ENCODE measurements at places on chromosomes 1 and 21.
A peak's percentile ranks its signal among the peaks of the same experiment; 100 is the strongest.

DNA sequence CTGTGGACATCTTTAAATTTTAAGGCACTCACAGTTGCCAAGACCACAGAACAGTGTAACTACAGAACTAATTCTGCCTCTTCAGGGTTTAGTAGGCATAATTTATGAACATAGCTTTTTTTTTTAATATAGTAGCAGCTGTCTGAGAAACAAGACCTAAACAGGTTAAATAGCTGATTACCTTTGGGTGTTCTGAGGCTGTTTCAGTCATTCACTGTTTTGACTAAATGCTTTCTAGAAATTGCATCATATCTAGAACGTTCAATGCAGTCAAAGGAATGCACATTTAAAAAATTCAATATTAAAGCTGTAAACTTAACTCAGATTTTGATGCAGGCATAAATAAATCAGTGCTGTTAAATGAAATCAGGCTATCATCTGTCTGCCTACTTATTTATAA, 101.6 kb downstream of the BRINP3 start:
- H3K4me1 ChIP-seq: no peaks in the 10 kb centered on the region
- H3K27ac ChIP-seq: no peak overlapping the region
- no peaks in the 10 kb centered on the region for H3K27me3 ChIP-seq
- no peaks in the 10 kb centered on the region for H3K36me3 ChIP-seq

GRCh38 chr1:63731117-63732043, 42.4 kb upstream of the ROR1 start:
- H3K36me3 ChIP-seq: no peaks in the 10 kb centered on the region
- peaks cover 13% of the 10 kb centered on the region for H3K27me3 ChIP-seq
- no peaks in the 10 kb centered on the region for H3K4me1 ChIP-seq
- no peak overlapping the region for H3K4me3 ChIP-seq

GRCh38 chr1:151193304-151193703, 3.3 kb upstream of the VPS72 start:
- DNase-seq: no peak
- H3K36me3 ChIP-seq: peaks cover 4% of the 10 kb centered on the region
- H3K4me1 ChIP-seq: peaks cover 42% of the 10 kb centered on the region
- no peak overlapping the region for H3K4me3 ChIP-seq
- H3K27me3 ChIP-seq: peaks cover 43% of the 10 kb centered on the region

DNA sequence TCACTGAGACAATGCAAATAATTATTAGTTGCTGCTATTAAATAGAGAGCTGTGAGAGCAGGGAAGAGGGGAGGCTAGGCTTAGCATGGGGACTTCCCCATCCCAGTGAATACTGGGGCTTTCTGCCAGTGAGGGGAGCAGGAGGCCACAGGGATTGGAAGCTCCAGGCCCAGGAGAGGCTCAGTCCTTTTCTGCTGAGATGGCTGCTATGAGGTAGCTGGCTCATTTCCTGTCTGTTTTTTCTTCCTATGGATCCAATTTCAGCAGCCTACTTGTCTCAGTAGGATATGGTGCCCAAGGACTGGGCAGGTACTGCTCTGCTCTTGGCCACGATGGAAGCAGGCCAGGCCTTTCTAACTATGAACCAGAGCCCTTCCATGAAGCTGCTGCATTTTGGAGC, 10.0 kb downstream of the STMN1 start:
- DNase-seq: no peak
- H3K4me3 ChIP-seq: no peak overlapping the region
- no peaks in the 10 kb centered on the region for H3K27me3 ChIP-seq
- H3K27ac ChIP-seq: peak overlapping the region; percentile 46
- H3K4me1 ChIP-seq: peaks cover 35% of the 10 kb centered on the region

DNA sequence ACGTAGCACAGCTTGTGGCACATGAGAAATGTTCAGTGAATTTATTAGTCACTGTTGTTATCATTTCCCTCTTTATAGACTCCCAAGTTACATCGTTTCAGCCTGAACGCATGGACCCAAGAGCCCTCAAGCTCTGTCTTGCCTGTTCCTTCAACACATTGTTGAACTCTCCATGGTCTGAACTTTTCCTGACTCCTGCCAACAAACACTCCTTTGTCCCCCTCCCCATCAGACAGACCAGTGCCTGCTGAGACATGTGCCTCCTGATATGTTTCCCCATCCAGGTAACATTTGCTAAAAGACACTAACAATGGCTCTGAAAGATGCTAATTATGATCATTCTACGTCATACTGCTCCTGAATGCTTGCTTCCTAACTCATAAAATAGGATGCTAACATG, 108.7 kb upstream of the NFIA start:
- H3K36me3 ChIP-seq: no peaks in the 10 kb centered on the region
- no peak overlapping the region for H3K4me3 ChIP-seq
- no peak overlapping the region for H3K27ac ChIP-seq
- no peak for DNase-seq
- H3K4me1 ChIP-seq: no peaks in the 10 kb centered on the region

GRCh38 chr1:157198619-157199420, 60.6 kb upstream of the ETV3 start:
- H3K4me1 ChIP-seq: no peaks in the 10 kb centered on the region
- peaks cover 49% of the 10 kb centered on the region for H3K27me3 ChIP-seq
- no peak overlapping the region for H3K4me3 ChIP-seq
- H3K36me3 ChIP-seq: no peaks in the 10 kb centered on the region

DNA sequence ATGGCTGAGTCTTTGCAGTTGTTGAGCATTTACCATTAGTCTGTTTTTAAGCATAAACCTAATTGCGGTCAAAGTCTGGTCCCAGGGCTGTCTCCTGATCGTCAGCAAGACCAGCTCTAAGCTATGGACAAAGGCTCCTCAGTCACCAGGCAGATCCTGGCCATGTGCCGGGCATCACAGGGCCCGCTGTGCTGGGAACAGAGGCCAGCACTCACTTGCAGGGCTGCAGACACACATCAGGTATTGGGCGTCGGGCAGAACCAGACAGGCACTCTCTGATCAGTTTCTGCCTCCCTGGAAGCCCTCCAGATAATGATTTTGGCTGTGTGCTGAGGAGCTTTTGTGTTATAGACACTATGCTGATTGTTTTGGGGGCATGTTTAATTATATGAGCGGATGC, 26.6 kb downstream of the TMEM51 start:
- H3K27me3 ChIP-seq: peaks cover 68% of the 10 kb centered on the region
- no peak overlapping the region for H3K4me3 ChIP-seq
- no peaks in the 10 kb centered on the region for H3K36me3 ChIP-seq
- H3K27ac ChIP-seq: no peak overlapping the region

GRCh38 chr1:21302747-21303715, 12.8 kb upstream of the ECE1 start:
- no peaks in the 10 kb centered on the region for H3K27me3 ChIP-seq
- no peak for DNase-seq
- H3K36me3 ChIP-seq: peaks cover 11% of the 10 kb centered on the region

DNA sequence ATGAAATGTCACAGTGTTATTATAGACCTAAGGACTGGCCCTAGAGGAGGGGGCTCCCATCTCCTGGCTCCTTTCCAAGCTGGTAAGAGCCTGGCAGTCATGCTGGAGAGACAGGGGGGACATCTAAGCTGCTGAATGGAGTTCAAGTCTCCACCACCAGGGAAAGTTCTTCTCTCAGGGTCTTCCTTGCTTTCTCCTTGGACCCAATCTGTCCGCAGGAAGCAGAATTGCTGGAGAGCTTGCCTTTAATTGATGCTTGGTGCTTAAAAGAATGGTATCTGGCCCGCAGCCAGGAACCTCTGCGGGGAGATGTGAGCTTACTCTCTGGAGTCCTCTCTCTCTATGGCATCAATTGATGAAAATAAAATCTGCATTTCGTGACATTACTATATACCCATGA, 25.1 kb downstream of the IRF2BP2 start:
- no peak for DNase-seq
- no peak overlapping the region for H3K4me3 ChIP-seq
- H3K27ac ChIP-seq: no peak overlapping the region
- H3K4me1 ChIP-seq: peaks cover 20% of the 10 kb centered on the region

GRCh38 chr1:154557939-154558719, at the start of gene UBE2Q1:
TSS of gene UBE2Q1 (minus strand) at chr1:154558662. CDS start at chr1:154558553, 109 bp downstream.
- peak within 1 kb of the TSS; percentile 91 for H3K4me3 ChIP-seq
- peaks cover under 1% of the 10 kb centered on the region for H3K27me3 ChIP-seq
- H3K4me1 ChIP-seq: peaks cover 36% of the 10 kb centered on the region

DNA sequence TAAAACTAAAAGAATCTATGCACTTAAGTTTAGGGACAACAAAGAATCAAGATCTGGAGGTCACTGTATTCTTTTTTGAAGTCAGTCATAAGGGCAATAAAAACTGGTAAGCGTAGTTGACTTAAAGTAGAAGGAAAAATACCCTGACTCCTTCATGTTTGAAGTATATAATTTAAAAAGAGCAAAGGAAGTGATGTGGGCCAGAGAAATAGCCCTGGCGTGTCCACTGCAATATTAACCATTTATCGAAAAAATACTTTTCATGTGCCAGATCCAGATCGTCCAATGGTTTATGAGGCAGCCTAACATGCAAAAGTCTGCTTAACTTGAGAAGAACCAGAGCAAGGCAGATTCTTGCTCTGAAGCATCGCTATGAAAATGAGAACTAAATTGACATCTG, 162.0 kb downstream of the COQ8A start:
- H3K4me1 ChIP-seq: no peaks in the 10 kb centered on the region
- H3K27ac ChIP-seq: no peak overlapping the region
- no peak for DNase-seq
- no peaks in the 10 kb centered on the region for H3K36me3 ChIP-seq
- H3K4me3 ChIP-seq: no peak overlapping the region

- peaks cover 3% of the 10 kb centered on the region for H3K27me3 ChIP-seq
- H3K36me3 ChIP-seq: no peaks in the 10 kb centered on the region
- DNase-seq: no peak
- peaks cover 14% of the 10 kb centered on the region for H3K4me1 ChIP-seq
These were observed 56.1 kb downstream of the GABPA start for GRCh38 chr21:25790878-25791204.

- peaks cover 15% of the 10 kb centered on the region for H3K4me1 ChIP-seq
- H3K27me3 ChIP-seq: peaks cover 3% of the 10 kb centered on the region
- no peak for DNase-seq
- H3K27ac ChIP-seq: peak overlapping the region; percentile 42
- peak overlapping the region; percentile 79 for H3K4me3 ChIP-seq
- no peaks in the 10 kb centered on the region for H3K36me3 ChIP-seq
These were observed 65.8 kb upstream of the PRKACB start for GRCh38 chr1:84078108-84078841.

DNA sequence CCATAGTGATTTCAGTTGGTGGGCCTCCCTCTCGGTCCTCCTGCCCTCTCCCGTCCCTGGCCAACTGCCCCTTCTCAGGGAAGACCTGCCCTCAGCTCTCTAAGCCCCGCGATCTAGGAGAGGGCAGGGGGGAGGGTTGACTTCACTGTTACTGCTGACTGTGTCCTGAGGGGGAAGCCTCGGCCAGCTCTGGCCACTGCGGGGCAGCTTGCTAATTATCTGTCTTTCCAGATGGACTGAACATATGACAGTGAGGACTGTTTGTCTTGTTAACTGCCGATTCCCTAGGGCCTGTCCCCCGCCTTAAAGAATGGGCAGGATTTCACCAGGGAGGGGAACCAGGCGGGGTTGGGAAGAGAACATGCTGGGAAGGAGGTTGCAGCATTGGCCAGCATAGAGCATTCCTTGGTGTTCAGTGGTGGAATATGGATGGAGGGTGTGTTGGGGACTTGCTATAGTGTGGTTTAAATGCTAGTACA, 22.9 kb downstream of the NIPAL3 start:
- no peak overlapping the region for H3K27ac ChIP-seq
- H3K4me1 ChIP-seq: peaks cover 19% of the 10 kb centered on the region
- no peaks in the 10 kb centered on the region for H3K27me3 ChIP-seq
- peaks cover 51% of the 10 kb centered on the region for H3K36me3 ChIP-seq
- no peak overlapping the region for H3K4me3 ChIP-seq
- no peak for DNase-seq

- no peaks in the 10 kb centered on the region for H3K4me1 ChIP-seq
- no peak overlapping the region for H3K27ac ChIP-seq
- peaks cover 12% of the 10 kb centered on the region for H3K27me3 ChIP-seq
- peak; percentile 70 for DNase-seq
- H3K4me3 ChIP-seq: no peak overlapping the region
- no peaks in the 10 kb centered on the region for H3K36me3 ChIP-seq
These were observed 123.9 kb upstream of the VAMP3 start for GRCh38 chr1:7646981-7647901.

DNA sequence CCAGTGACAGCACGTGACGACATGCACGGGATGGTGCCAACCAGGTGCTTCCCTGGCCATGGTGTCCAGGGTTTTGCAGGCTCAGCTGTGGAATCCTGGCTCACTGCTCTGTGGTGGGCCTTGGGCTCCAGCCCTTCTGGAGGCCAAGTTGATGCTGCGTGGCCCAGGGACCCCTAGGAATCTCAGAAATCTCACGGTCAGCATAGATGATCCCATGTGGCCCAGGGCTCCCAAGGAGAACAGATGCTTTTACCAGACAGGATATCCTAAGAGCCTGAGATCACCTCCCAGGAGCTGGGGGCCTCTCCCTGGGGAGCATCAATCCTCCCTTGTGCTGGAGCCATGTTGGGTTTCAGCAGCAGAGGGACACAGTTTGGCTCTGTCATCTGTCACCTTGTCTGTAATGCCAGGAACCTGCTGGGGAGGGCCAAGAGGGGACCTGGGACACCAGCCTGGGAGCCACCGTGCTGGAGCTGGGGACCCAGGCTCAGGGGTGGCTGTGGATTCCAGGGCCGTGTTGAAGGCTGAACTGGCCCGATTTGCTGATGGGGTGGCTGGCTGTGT, 63.9 kb downstream of the TRIM11 start:
- no peak overlapping the region for H3K4me3 ChIP-seq
- peak; percentile 13 for DNase-seq
- peaks cover 3% of the 10 kb centered on the region for H3K36me3 ChIP-seq
- H3K27me3 ChIP-seq: no peaks in the 10 kb centered on the region

GRCh38 chr1:160681066-160681890, 30.3 kb downstream of the CD48 start:
- H3K27ac ChIP-seq: peak overlapping the region; percentile 96
- peaks cover 74% of the 10 kb centered on the region for H3K4me1 ChIP-seq
- peak; percentile 93 for DNase-seq
- no peak overlapping the region for H3K4me3 ChIP-seq

GRCh38 chr1:232404981-232405731, 224.8 kb downstream of the SIPA1L2 start:
- H3K4me3 ChIP-seq: no peak overlapping the region
- no peaks in the 10 kb centered on the region for H3K27me3 ChIP-seq
- DNase-seq: no peak
- H3K36me3 ChIP-seq: no peaks in the 10 kb centered on the region

DNA sequence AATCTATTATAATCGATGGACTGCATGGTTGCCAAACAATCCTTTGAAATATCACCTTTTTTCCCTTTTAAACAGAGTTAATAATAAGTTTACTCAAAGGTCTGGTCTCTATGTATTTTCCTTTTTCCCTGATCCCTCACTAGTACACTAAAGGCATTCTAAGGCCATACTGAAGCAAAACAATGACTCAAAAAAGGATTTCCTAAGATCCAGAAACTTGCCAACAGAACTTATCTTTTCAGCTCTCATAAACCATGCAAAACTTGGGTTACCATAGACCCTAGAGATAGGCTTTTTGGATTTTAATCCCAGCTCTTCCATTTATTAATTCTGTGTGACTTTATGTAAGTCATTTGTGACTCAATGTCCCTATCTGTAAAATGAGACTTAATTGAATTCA, 77.1 kb downstream of the IFI44 start:
- H3K27ac ChIP-seq: no peak overlapping the region
- no peak overlapping the region for H3K4me3 ChIP-seq
- H3K4me1 ChIP-seq: no peaks in the 10 kb centered on the region
- H3K27me3 ChIP-seq: peaks cover 8% of the 10 kb centered on the region
- no peak for DNase-seq

GRCh38 chr1:206704226-206704625, 19.5 kb downstream of the MAPKAPK2 start:
- no peak overlapping the region for H3K4me3 ChIP-seq
- no peak for DNase-seq
- peak overlapping the region; percentile 67 for H3K27ac ChIP-seq
- no peaks in the 10 kb centered on the region for H3K27me3 ChIP-seq

- H3K36me3 ChIP-seq: no peaks in the 10 kb centered on the region
- no peak overlapping the region for H3K4me3 ChIP-seq
- H3K4me1 ChIP-seq: no peaks in the 10 kb centered on the region
- DNase-seq: no peak
These were observed 8.7 kb upstream of the CADM3 start for GRCh38 chr1:159162516-159163265.

Data from activated naive CD4-positive, alpha-beta T cell treated with anti-CD3 and anti-CD28 coated beads, Interleukin-2, amount 10 ng/mL, durations not matched to agents 7 days and 5 days (primary cell).